ENCODE measurements at places on chromosomes 7 and 10. TPM values are rescaled to one million over a fixed set of nuclear protein-coding genes. Genes with fewer than 3 reads are reported as not detected.
A peak's percentile ranks its signal among the peaks of the same experiment; 100 is the strongest.

DNA sequence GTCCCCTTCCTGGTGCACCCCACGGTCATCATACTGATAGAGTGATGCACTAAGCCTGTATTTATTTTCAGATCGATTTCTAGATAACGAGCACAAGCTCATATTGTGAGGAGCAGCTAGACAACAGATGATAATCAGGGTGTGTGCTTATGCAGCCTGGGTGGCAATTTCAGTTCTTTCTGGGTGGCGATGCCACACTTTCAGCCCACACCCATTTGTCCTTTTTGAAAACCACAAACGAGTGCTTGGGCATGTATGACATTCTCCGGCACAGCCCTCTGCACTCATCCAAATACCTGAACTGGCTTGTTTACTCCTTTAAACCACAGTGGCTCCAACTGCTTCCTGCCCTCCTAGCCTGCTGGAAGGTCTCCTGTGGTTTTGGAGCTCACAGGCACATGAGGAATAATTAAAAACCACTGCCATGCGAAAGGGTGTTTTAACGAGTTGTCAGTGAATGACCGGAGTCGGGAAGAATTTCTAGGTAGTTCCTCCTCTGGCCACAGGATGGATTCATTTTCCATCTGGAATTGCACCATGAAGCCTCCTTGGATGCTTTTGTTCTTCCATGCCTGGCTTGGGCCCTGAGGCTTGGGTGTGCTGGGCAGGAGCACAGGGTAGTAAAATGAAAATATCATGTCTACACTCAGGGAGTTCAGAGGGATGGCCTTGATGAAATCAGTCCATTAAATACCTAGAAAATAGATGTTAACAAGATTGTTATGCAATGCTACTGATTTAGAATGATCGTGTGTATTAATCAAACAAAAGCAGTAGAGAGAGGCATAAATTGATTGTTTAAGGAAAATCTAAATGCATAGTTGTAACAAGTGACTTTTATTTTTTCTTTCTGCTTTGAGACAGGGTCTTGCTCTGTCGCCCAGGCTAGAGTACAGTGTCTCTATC is 52.4 kb upstream of the ITGB1 start:
- H3K4me3 ChIP-seq = no peak overlapping the region
- H3K27ac ChIP-seq = peak overlapping the region; percentile 24
- no peaks in the 10 kb centered on the region for H3K27me3 ChIP-seq
- no peaks in the 10 kb centered on the region for H3K36me3 ChIP-seq
- H3K4me1 ChIP-seq = peaks cover 7% of the 10 kb centered on the region
- DNase-seq = peak; percentile 80

DNA sequence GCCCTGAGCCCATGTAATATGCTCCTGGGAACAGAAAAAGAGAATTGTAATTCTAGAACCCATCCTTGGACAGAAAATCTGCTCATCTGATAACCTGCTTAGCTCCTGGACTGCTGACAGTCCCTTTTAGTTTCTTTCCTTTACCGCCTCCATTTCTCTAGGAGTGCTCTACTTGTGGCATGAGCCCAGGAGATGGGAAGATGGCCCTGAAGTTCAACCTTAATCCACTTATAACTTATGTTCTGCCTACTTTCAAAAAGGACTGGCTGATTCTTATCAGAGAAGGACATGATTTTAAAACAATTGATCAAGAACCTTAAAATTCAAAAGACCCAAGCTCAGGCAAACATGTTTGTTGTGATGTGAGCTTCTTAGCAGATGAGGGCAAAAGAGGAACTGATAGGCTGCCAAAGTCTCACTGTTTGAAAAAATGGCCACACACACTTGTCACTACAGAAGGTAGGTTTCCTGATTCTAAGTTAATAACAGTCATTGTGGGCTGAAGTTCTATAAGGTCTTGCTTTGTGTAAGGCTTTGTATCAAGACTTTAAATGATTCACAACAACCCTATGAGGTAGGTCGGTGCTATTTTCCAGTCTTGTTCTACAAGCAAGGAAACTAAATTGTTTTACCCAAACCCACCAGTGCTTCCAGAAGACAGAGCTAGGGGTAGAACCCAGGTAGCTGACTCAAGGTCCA is 94.3 kb upstream of the AFAP1L2 start:
- no peak overlapping the region for H3K4me3 ChIP-seq
- H3K27me3 ChIP-seq = no peaks in the 10 kb centered on the region
- H3K36me3 ChIP-seq = no peaks in the 10 kb centered on the region
- H3K4me1 ChIP-seq = no peaks in the 10 kb centered on the region
- H3K27ac ChIP-seq = no peak overlapping the region

DNA sequence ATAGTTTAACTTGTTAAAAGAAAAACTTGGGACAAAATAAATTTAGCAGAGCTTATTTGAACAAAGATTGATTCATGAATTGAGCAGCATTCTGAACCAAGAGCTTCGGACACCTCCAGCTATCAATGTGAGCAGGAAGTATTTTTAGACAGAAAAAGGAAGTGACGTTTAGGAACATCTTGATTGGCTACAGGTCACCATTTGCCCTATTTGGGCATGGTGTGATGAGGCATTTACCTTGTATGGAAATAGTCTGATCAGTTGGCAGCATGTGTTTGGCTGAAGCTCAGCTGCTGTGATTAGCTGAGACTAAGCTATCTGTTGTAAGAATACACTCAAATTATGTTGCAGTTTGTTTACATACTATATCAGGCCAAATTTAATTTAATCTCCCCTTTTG is 185.1 kb downstream of the ATRNL1 start:
- no peak for DNase-seq
- no peaks in the 10 kb centered on the region for H3K4me1 ChIP-seq
- no peak overlapping the region for H3K4me3 ChIP-seq
- H3K27me3 ChIP-seq = no peaks in the 10 kb centered on the region

- no peak overlapping the region for H3K27ac ChIP-seq
- H3K4me3 ChIP-seq = no peak overlapping the region
- no peak for DNase-seq
Observed at GRCh38 chr10:132353456-132354355, 21.7 kb downstream of the LRRC27 start.

DNA sequence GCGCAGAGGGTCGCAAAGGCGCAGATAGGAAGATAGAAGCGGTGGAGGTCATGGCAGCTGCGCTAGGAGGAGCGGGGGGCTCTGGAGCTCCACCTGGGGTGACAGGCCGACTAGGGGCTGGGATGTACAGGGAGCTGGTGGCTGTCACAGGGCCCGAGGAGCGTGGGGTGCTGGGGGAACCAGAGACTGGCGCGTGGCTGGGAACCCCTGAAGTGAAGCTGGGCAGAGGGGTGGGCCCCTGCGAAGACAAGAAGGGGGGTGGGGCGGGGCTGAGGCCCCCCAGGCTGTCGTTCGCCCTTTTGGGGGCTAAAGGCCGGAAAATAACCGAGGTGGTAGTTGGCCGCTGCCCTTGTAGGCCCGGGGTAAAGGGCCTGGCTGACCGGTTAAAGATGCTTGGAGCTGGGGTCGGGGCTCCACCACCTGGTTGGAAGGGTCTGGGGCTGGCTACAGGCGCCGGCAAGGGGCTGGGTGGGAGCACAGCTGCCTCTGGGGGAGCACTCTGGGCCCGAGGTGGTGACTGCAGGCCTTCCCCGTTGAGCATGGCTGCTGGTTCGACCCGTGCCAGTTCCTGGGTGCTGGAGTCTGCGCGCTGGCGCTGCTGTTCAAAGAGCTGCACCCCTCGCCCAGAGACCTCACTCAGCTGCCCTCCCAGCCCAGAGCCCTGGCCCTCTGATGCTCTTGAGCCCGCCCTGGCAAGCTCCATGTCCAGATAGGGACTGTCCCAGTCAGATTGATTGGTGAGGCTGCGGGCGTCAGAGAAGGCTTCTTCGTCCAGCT is 6.8 kb upstream of the MYOZ1 start:
- H3K36me3 ChIP-seq = no peaks in the 10 kb centered on the region
- peaks cover 15% of the 10 kb centered on the region for H3K4me1 ChIP-seq
- H3K4me3 ChIP-seq = peak overlapping the region; percentile 62
- no peaks in the 10 kb centered on the region for H3K27me3 ChIP-seq

GIMAP1 gene
- total RNA-seq = under 0.01 TPM

Data from fibroblast of lung (primary cell).